ENCODE measurements at places on chromosomes 4 and X. TPM values are rescaled to one million over a fixed set of nuclear protein-coding genes. Genes with fewer than 3 reads are reported as not detected.

DNA sequence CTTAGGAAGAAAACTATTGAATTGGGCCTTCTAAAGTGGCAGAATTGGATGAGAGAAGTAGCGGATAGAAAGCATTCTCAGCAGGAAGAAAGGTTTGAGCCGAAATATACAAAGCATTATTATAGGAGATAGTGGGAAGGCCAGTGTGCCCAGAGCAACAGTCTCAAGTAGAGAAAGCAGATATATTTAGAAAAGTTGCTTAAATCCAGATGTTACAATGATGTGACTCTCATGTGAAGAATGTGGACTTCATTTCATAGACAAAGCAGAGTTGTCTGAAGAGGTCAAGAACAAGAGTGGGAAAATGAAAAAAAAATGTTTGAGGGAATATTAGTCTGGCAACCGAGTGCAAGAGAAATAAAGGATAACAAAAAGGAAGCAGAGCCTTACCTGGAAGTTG lies 66.9 kb downstream of the SYNPO2 start:
- DNase-seq, result no peak

DNA sequence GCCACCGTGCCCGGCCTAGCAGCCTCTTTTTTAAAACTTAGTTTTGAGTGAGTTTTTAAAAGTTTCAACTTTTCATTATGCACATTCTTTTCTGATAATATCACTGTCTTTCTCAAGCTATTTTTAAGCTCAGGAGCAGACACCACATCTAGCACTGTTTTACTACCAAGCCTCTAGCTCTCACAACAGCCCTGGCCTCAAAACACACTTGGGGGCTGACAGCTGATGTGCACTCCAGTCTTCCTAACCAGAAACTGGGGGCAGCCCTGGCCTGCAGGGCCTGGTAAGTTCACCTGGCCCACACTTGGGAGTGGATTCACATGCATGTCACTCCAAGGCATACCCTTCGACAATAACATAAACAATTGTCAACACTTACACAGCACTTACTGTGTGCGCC lies 34.0 kb downstream of the CENPU start:
- no peak for DNase-seq

DNA sequence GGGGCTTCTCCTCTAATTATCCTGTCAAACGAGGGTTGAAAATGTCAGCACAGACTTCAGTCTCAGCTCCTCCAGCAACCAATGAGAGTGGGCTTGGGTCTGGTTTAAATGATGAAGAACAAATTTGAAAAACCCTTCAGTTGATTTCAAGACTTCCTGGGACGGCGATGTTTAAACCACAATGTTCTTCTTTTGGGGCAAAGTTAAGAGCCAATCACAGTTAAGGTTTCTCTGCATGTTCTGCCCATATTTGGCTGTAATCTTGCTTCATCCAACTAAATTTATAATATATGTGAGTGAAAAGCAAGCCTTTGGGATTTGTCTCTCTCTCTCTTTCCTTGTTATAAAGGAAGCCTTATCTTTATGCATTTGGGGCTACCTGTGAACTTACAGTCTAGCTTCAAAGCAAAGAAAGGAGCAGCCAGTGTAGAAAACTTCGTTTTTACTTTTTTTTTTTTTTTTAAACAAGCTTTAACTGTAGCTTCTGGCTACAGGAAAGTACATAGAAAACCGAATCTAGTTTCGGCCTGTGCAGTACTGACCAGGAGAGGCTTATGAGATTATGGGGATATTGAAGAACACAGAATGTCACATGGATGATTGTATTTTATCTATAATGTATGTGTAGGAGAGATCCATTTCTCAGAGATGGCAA lies 46.8 kb upstream of the FAM9C start:
- no peak for DNase-seq

Gene WDR17
- total RNA-seq, result 4.3 TPM

Gene PABPC5
- 3.1 TPM for total RNA-seq

DNA sequence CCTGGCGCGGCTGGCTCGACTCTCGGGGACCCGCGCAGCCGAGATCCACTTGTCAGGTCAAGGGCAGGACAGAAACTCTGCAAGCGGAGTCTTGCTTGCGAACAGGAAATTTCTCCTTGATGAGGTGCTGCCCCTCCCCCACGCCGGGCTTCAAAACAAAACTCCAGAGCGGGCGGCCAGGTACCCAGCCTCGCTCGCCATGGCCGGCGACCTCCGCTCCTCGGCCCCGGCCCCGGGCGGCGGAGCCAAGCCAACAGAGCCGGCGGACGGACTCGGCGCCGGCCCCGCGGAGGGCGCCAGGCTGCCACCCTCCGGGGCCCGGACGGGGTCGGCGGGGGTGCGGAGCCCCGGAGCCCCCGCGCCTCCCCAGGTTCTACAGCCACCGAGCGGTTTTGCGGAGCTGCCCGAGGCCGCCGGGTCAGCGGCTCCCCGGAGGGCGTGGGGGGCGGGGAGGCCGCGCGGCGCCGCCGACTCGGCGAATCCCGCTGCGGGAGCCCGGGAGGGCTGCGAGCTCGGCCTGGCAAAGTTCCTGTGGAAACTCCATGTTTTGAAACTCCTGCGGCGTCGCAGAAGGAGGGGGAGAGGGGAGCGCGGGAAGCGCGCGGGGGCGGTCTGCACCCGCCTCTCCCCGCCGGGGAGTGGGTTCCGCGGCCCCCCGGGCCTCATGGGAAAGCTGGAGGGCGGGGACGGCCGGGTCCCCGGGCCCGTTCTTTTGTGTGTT lies 11.7 kb upstream of the BCOR start:
- DNase-seq, result peak; percentile 80

Gene ETDA
- total RNA-seq, result not detected

All from GM23338 (cell line).